ENCODE measurements at places on chromosomes 4 and X.

DNA sequence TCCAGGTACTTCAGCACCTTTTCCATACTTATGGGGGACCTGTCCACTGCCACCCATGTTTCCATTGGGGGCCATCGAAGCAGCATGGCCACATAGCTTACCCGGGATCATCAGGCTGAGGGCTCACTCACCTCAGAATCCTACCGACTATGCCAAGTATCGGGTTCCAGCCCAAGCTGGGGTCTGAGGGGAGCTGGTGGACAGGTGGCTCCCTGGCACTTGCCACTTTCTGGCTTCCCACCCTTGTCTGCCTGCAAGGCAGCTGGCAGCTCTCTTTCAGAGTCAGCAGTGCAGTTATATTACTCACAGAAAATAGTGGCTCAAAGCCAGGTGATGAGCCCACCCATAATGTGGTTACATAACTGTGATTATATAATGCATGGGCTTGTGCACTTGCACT is 1153.8 kb downstream of the STIM2 start:
- no peak for DNase-seq

- no peak for DNase-seq
Observed at GRCh38 chrX:110062919-110063318, 60.0 kb downstream of the TMEM164 start.

DNA sequence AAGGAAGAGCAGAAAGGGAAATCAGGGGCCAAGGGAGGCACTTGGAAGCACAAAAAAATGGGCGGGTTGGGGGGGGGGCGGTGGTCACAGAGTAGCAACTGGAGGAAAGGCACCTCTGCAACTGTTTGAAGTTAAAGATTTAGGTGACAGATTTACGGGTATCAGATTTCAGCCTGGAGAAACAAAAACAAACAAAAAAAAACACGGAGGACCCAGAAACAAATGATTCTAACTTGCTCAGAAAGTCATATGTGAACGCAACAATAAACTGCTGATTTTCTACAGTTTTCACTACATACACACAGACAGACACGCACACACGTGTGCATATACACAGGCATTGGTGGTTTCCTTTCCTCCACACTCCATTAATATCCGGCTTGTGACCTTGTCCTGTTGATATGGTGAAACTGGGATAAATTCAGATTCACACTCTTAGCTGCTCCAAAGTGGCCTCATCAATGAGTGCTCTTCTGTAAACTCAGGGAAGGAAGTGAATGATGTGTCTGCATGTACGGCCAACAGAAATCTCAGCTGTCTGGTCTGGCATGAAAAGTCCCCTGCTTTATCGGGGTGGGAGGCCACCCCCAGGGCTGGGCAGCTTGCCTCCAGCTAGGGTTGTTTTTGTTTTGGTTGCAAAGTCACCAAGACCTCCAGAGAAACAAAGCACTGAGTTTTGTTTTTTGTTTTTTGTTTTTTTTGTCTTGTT is 54.3 kb downstream of the CHST7 start:
- DNase-seq: no peak

- DNase-seq: peak; percentile 35
Observed at GRCh38 chrX:10904220-10904619, 206.9 kb upstream of the HCCS start.

DNA sequence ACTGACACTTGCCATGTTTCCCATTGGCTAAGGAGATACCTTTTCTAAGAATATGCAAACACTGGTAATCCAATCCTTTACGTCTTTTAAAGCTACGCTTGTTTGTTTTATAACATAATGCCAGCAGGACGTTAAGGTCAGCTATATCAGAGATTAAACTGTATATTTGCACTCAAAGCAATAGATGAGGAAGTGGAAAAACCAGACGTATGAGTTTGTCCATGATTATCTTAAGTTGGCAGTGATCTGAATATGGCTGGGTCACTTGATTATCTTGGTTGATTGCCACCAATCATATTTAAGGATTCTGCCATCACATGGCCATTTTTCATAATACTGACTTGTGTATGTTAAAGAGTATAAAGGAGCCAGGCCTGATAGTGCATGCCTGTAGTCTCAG is 19.4 kb downstream of the TMSB4X start:
- DNase-seq: no peak

All from cardiac muscle cell (in vitro differentiated cells and primary cell).